ENCODE measurements at places on chromosomes 16 and 17.
A peak's percentile ranks its signal among the peaks of the same experiment; 100 is the strongest.

DNA sequence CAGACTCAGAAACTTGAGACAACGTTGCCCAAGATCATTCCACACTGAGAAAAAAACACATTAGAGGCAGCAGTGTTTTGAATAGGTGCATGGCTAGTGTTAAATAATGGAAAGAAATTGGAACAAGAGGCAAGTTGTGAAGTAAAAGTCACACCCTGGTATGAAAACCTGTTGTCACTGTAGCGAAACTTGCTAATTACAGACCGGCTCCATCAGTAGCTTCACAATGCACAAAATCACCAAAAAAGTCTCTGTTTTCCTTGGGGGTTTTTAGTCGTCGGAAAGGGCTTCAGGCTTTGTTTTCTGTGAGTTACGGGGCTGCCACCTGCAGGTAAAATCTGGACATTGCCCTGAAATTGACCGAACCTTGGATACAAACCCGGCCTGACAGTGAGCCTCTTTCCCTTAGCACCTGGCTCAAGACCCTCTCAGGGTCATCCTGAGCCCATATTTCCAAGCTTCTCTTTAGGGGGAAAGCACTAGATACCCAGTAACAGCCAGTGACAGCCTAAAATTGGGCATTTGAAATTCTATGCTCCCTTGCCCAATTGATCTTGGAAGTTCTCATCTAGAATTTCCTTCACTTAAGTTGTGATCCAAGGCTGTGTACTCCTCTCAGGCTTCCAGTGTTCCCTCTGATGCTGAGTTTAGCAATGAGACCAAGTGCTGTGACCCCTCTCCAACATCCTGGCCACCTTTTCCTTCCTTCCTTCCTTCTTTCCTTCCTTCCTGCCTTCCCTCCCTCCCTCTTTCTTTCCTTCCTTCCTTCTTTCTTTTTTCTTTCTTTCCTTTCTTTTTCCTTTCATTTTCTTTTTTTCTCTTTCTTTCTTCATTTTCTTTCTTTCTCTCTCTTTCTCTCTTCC, 7.2 kb upstream of the GRB2 start:
- no peak overlapping the region for H3K4me3 ChIP-seq
- no peaks in the 10 kb centered on the region for H3K36me3 ChIP-seq
- DNase-seq = peak; percentile 74
- H3K4me1 ChIP-seq = peaks cover 9% of the 10 kb centered on the region

DNA sequence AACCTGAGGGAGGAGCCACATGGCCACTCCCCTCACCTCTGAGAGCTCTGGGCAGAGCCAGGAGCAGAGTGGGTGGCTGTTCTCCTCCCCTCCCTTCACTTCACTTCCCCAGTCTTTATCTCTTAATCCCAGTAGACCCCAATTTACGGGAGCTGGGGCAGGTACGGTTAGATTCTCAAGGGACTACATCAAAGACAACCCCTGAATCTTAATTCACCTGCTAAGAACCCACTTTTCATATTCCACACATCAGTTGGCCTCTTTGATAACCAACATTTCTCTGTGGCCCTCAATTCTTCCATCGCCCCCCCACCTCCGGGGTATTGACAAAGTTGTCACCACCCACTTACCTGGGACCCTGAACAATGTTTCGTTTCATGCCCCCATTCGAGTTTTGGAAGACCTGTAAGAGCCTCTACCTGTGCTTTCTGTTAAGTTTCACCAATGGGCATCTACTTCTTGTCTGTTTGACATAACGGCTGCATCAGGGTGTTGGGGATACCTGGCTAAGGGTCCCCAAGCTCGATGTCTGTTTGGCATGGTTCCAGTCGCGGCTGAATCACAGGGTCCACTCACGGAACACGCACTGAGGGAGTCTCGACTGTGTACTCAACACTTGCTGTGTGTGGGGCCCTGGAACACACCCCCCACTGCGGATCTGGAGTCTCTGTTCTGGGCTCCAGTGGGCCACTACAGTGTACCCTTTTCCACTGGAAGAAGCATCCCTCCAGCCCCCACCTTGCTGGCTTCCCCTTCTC, 27.8 kb downstream of the SLC38A8 start:
- no peaks in the 10 kb centered on the region for H3K4me1 ChIP-seq
- no peak overlapping the region for H3K4me3 ChIP-seq
- DNase-seq = no peak
- peaks cover 3% of the 10 kb centered on the region for H3K27me3 ChIP-seq

DNA sequence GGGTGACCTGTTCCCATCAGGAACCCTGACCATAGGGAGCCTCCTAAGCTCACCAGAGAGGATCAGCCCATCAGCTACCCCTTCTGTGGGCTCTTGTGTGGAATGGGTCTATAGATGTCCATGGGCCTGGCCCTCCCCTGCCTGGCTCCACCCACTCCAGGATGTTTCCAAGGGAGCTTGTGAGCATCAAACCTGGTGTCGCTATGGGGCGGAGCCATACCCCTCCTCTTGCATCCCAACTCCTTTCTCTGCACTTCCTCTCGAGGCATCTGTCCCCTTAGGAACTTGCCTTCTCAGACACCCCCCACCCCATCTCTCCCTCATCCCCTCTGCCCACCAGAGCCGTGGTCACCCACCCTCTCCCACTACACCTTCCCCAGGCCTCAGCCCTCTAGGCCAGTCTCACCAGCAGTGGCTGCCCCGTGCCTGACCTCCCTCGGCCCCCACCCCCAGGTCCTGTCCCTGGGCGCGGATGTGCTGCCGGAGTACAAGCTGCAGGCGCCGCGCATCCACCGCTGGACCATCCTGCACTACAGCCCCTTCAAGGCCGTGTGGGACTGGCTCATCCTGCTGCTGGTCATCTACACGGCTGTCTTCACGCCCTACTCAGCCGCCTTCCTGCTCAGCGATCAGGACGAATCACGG, 10.4 kb downstream of the KCNH6 start:
- H3K4me1 ChIP-seq = no peaks in the 10 kb centered on the region
- H3K27me3 ChIP-seq = peaks cover 20% of the 10 kb centered on the region
- no peak for DNase-seq
- peaks cover 4% of the 10 kb centered on the region for H3K36me3 ChIP-seq

GRCh38 chr17:72838581-72838980, 253.9 kb downstream of the SLC39A11 start:
- H3K27me3 ChIP-seq = peaks cover 1% of the 10 kb centered on the region
- H3K27ac ChIP-seq = no peak overlapping the region
- DNase-seq = no peak

DNA sequence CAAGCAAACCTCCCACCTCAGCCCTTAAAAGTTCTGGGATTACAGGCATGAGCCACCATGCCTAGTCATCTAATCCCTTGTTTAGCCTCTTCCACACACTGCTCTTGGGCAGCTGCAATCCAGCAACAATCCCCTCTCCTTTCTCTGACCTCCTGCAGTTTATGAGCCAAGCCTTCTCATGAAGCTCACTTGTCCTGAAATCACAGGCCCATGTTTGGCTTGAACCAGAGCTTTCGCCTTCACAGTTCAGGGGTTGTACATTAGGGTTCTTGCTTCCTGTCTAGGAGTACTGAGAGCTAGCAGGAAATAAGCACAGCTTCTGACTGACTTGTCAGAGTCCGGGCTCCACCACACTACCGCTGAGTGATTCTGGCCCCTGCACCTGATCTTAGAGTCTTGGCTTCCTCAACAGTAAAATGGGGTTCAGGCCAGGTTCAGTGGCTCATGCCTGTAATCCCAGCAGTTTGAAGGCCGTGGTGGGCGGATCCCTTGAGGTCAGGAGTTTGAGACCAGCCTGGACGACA, 16.3 kb downstream of the ERAL1 start:
- DNase-seq = no peak
- H3K4me3 ChIP-seq = no peak overlapping the region
- no peaks in the 10 kb centered on the region for H3K36me3 ChIP-seq
- H3K27ac ChIP-seq = no peak overlapping the region

DNA sequence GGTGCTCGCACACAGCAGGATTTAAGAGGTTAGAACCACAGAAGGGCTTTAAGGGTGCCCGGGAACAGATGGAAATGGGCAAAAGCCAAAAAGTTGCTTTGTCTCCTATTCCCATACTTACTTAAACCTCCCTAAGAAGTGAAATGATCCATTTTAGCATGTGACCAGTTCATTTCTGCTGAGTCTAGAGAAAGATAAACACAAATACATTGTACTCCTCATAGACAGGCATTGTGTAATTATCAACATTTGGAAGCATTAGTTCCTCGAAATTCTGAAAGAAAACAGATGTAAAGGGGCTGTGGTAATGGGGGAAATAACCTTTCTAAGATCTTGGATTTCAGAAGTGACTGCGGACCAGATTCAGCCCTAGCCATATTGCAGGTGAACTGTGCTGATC, 178.3 kb downstream of the CYB561 start:
- DNase-seq = no peak
- H3K4me1 ChIP-seq = no peaks in the 10 kb centered on the region
- H3K4me3 ChIP-seq = no peak overlapping the region
- H3K36me3 ChIP-seq = peaks cover 4% of the 10 kb centered on the region
- peaks cover 1% of the 10 kb centered on the region for H3K27me3 ChIP-seq
- H3K27ac ChIP-seq = no peak overlapping the region

DNA sequence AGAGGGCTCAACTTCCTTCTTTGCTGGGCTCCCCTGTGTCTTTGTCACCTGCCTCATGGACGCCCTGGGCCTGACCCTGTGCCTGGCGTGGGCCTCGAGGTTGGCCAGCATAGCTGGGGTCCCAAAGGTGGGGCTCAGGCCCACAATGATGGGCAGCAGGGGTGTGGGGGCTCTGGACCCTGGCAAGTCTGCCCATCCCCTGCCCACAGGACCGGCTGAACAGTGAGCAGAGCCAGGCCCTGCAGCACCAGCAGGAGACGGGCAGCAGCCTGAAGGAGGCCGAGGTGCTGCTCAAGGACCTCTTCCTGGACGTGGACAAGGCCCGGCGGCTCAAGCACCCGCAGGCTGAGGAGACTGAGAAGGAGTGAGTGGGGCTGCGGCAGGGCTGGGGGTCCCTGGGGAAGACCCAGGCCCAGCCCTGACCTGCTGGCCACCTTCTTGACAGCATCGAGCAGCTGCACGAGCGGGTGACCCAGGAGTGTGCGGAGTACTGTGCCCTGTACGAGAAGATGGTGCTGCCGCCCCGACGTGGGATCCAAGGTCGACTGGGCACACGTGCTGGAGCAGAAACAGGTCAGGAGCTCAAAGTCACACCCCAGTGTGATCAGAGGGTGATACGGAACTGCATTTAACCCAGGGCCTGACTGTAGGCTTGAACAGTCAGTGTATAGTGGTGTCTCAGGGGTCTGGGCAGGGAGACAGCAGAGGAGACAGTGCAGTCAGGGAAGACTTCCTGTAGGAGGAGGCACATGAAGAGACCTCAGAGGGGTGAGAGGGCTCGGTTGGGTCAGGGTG, 3.8 kb downstream of the EVPLL start:
- DNase-seq = no peak
- H3K27me3 ChIP-seq = peaks cover 8% of the 10 kb centered on the region
- no peaks in the 10 kb centered on the region for H3K36me3 ChIP-seq
- H3K4me3 ChIP-seq = peak overlapping the region; percentile 42
- H3K4me1 ChIP-seq = no peaks in the 10 kb centered on the region

GRCh38 chr17:37470181-37470580, 19.5 kb upstream of the DUSP14 start:
- H3K36me3 ChIP-seq = peaks cover 25% of the 10 kb centered on the region
- no peaks in the 10 kb centered on the region for H3K27me3 ChIP-seq
- DNase-seq = no peak
- no peaks in the 10 kb centered on the region for H3K4me1 ChIP-seq
- no peak overlapping the region for H3K4me3 ChIP-seq

DNA sequence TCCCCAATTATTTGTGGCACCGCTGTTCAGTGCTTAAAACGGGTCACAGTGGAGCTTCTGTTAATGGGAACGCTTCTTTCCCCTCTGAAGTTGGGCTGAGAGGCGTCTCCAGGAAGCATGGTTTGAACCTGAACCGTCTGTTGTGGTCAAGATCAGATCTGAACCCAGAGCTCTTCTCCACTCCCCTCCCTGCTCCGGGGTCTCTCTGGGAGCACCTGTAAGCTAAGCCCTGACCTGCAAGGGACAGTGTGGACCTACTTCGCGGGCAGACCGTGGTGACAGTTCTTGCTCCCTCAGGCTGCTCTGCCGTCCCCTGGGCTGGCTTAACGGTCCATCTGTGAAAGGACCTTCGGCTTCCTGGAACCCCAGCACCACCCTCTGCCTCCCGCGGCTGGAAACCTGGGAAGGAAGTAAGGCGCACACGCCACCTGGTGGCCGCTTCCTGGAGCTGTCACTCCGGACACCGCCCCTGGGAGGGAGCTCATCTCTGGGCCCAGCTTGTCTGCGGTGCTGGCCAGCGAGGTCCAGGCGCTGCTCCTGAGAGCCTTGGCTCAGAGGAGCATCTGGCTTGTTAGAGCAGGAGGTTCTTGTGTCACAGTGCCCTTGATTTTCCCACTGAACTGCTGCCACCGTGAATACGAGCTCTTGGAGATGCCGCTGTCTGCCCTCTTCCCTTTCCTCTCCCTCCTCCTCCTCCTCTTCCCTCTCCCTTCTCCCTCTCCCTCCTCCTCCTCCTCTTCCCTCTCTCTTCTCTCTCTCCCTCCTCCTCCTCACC, 518.5 kb upstream of the EEF2KMT start:
- H3K27me3 ChIP-seq = peaks cover 3% of the 10 kb centered on the region
- no peak overlapping the region for H3K27ac ChIP-seq
- no peaks in the 10 kb centered on the region for H3K36me3 ChIP-seq

GRCh38 chr17:41651625-41652460, 27.5 kb upstream of the KRT17 start:
- peak overlapping the region; percentile 39 for H3K4me3 ChIP-seq
- H3K27ac ChIP-seq = peak overlapping the region; percentile 44
- DNase-seq = no peak
- peaks cover 2% of the 10 kb centered on the region for H3K27me3 ChIP-seq

- peaks cover 14% of the 10 kb centered on the region for H3K4me1 ChIP-seq
- H3K4me3 ChIP-seq = no peak overlapping the region
- H3K36me3 ChIP-seq = no peaks in the 10 kb centered on the region
These were observed 58.6 kb downstream of the CDRT4 start for GRCh38 chr17:15408803-15409202.

DNA sequence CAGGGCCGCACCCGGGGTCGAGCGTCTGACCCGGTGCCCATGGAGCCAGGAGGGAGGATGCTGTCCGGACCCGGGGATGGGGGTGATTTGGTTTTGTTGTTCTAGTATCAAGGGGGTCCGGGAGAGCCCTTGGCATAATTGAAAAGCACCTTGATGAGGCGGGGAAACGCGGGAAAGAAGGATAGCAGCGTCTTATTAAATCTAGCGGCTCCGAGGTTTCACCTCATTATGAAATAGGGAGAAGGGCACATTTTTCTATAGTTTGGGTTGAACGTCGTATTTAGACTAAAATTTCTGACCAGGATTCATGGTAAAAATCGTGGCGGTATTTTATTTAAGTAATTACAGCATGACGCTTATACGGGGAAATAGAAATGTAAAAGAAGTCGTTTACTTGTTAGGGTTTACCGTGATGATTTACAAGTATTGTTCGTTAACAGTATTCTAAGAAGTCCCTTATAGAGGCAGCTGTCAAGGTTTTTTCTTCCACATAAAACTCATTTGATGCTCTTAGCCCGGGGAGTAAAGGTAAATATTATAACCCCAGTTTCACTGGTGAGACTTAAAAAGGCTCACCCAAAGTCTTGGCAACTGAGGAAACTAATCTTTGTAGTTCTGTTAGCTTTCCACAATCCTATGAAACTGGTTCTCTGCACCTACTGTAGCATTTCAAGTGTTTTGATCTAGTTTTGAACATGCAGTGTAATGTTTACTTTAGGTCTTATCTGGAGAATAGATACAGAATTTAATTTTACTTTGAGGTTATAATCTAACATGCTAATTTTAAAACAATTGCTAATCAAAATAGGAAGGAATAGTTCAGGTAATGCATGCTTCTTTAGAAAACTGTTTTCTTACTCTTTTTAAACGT, 756 bp downstream of the LUC7L3 start:
- peaks cover 21% of the 10 kb centered on the region for H3K4me1 ChIP-seq
- no peak for DNase-seq
- H3K27ac ChIP-seq = peak overlapping the region; percentile 89
- no peaks in the 10 kb centered on the region for H3K36me3 ChIP-seq
- peak overlapping the region; percentile 98 for H3K4me3 ChIP-seq

Measured in endothelial cell (in vitro differentiated cells).